ENCODE measurements at places on chromosomes 5 and 9. TPM values are rescaled to one million over a fixed set of nuclear protein-coding genes. Genes with fewer than 3 reads are reported as not detected.

DNA sequence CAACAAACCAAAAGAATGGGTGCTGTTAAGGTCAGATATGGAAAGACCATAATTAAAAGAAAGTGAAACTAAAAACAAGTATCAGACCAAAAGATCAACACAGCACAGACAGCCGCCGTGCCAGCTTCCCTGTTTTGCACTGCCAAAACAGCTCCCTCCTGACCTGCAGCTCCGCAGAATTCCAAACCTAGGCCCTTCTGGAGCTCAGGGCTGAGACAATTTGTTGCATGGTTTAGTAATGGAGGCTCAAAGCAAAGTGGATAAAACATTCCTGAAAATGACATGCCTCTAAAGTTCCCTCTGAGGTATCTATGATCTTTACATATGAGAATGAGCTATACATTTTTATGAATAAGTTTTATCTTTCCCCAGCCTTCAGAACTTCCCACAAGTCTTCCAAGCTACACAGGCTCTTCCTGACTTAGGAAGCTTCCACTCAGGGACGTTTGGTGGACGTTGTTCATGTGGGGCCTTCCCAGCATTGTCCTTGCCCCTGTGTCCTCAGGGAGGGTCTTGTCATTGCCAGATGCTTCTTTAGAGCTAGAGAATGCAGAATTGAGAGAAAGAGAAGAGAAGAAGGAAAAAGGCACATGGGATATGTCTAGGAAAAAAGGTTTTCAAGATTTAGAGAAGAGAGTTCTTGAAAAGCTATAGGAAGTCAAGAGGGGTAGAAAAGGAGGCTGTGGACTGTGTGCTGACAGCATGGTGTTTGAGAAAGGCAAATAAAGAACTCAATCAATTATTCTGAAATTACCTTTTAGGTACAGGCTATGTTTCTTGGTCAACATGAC lies 28.4 kb upstream of the SSBP2 start:
- DNase-seq, result peak; percentile 83

DNA sequence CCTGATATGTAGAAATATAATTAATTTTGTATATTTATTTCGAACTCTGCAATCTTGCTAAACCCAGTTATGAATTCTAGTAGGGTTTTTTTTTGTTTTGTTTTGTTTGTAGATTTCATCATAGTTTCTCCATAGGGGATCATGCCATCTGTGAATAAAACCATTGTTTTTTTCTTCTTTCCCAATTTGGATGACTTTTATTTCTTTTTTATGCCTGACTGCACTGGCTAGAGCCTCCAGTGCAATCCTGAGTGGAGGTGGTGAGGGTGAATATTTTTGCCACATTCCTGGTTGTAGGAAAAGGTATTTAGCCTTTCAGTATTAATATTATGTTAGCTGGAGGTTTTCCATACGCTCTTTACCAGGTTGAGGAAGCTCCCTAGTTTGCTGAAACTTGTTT lies 70.0 kb upstream of the GFPT2 start:
- peak; percentile 11 for DNase-seq

DNA sequence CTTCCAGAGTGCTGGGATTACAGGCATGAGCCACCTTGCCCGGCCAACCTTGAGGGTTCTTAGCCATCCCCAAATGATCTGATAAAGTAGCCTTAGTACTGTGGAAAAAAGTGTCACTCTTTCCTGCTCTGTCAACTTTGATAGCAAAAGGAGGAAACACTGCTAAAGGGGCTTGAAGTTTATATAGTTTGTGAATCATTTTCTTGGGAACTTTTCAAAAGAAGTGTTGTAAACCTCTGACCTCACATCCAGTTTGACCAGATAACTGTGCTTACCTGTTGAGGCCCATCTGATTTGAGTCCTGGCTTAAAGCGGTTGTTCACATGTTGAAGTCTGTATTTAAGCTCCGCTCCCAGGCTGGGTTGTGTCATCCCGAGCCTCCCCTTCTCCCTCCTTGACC lies 303.3 kb downstream of the DOCK8 start:
- no peak for DNase-seq

- DNase-seq, result no peak
These were observed 118.8 kb downstream of the MTX3 start for GRCh38 chr5:79872291-79872690.

- no peak for DNase-seq
These were observed 153.4 kb upstream of the PPP1R26 start for GRCh38 chr9:135326141-135326540.

GRCh38 chr9:82930116-82930515 lies 132.8 kb downstream of the RASEF start:
- DNase-seq, result no peak

MCC gene
- 15.5 TPM for total RNA-seq

CCDC183 gene
- 1.3 TPM for total RNA-seq

STPG3 gene
- total RNA-seq, result not detected

All from thyroid gland (tissue), 4 donors.